Activated CD4-positive, CD25-positive, alpha-beta regulatory T cell (primary cell): ENCODE measurements at places on chromosomes 1 and 21.

DNA sequence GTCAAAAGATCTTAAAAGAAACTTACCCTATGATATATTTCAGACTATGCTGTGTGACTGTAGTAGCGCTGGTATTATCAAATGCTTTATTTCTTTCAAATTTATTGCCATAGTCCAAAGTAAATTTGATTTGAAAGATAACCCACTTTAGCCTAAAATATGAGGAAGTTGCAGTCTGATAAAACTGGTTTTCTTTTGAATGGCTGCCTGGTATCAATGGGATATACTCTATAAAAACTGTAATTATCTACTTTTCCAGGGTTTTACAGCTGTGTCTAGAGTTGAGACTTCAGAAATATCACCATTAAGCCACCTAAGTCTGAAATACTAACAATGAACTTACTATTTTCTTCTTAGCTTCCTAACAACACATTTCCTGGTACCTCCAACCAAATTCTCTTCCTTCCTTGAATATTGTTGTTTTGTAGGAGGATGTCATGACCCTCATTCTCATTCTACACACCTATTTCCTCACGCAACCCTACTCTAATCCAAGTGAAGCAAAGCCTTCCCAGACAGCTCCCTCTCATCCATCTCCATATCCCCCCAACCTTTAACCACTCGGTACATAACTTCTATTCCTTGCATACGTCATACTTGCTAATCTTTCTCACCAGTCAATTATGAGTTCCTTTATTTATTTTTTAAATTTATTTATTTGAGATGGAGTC is 17.0 kb downstream of the KDM5B start:
- no peak for DNase-seq

- no peak for DNase-seq
Observed at GRCh38 chr1:158112994-158113758, 67.5 kb upstream of the CD1D start.

DNA sequence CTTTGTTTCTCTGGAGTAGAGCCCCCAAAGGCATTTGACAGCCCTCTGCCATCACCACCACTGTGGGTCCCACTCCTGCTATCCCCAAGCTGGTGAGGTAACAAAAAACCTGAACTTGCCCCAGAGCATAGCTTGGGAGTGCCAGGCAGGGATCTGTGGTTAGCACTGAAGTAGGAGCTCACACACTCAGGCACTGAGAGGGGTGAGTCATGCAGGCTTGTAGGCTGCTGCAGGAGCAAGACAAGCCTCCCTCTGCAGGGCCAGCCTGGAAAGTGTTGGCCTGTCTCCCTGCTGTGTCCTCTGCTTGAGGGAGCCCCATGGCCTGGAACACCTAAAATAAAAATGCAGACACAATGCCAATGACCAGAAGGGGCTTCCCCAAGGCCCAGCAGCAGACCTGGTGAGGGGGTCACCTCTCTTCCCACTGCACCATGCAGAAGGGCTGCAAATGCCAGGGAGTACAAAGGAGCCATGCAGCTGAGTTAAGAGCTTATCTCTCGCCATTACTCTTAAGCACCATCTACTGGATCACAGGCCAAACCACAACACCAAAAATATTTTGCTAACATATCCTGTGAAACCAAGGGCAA is 108.9 kb upstream of the POGK start:
- no peak for DNase-seq

DNA sequence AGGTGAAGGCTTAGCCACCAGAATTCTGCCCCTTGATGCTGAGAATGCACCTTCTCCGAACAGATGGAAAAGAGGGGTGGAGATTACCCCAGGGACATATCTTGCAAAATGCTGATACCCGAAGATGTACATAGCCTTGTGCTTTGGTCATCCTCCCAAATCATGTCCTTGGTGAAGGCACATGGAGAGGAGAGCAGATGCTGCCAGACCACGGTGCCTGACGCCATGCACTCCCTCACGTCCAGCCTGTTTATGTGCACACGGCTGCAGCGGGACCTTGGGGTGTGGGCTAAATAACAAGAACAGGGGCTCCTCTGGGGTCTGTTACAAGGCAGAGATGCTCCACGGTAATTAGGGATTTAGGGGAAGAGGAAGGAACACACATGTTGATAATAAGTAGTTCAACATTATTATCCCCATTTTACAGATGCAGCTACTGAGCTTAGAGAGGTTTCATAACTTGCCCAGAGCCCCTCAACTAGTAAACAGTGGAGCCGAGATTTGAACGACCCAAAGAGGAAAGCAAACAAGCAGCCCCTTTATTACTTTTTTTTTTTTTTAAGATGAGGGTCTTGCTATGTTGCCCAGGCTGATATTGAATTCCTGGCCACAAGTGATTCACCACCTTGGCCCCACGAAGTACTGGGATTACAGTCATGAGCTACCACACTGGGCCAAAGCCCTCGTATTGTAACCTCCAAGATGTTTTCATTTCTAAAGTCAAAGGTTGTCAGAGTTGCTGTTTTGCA is 12.9 kb downstream of the EPHX1 start:
- no peak for DNase-seq

GRCh38 chr21:45602106-45602505 is 41.4 kb upstream of the PCBP3 start:
- DNase-seq: no peak

- DNase-seq: no peak
Observed at GRCh38 chr1:155646307-155646706, 36.3 kb downstream of the MSTO1 start.

GRCh38 chr1:163773396-163773795 is 451.6 kb downstream of the NUF2 start:
- DNase-seq: no peak

DNA sequence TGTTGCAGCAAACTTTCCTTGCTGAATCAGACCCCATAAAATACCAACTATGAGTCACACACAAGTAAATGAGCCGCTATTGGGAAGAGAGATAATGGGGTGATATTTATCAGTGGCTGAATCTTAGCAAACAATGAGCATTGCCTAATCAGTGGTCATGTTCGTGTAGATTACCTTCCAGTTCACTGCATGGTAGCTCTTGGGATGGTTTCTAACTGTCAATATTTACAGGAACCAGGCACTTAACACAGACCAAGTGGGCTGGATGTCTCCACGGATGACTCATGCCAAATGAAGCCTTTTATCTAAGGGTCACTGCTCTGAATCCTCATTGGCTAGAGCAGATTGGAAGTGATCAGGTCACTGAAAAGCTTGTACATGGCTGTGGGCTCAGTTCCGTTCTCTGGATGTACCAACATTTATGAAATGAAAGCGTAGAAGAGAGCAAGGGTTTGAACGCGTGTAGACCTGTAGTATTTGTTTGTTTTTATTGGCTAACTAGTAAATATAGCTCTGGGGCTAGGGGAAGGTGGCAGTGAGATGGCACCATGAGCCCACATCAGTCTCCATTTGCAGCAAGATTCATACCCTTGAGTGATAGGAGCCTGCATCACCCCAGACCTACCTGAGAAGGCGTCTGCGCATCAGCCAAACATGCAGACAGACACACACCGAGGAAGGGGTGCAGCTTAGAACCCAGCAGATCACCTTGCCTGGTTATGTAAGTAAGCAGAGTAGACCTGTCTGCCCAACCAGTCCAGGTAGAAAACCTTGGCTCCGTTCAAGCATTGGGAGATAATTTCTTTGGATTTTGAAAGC is 153.3 kb downstream of the TOMM20 start:
- DNase-seq: no peak

DNA sequence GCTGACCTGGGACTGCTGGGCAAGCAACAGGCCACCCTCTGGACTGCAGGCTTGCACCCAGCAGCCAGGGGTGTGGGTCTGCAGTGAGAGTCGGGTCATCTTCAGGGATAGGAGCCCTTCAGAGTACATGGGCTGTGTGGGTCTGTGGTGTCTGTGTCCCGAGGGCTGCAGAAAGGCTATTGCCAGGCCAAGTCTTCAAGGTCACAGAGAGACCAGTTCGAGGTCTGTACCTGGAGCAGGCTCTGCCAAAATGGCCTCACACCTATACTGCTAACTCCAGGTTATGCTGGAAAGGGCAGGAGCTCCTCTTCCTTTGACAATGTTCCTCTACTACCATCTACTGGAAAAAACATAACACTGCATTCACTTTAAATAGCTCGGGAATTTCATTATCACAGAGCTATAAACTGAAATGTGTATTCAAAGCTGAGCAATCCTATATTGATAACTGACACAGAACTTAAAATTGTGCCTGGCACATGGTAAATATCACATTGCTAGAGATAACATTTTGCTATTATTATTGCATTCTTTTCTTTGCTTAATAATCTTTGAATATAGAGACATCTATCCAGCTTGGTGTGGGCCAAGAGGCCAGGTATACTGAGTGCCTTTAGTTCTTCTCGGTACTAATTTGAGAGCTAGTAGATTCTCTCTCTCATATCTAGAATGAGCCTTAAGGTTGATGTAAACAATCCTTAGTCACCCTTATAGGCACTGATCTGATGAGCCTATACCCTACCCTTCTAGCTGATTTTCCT is 6.9 kb upstream of the DNAH14 start:
- DNase-seq: no peak
